Right atrium auricular region (tissue), 2 donors: ENCODE measurements at places on chromosomes 3 and 15. TPM values are rescaled to one million over a fixed set of nuclear protein-coding genes. Genes with fewer than 3 reads are reported as not detected.

GRCh38 chr15:76674883-76675282 is 230.3 kb downstream of the SCAPER start:
- DNase-seq: no peak

DNA sequence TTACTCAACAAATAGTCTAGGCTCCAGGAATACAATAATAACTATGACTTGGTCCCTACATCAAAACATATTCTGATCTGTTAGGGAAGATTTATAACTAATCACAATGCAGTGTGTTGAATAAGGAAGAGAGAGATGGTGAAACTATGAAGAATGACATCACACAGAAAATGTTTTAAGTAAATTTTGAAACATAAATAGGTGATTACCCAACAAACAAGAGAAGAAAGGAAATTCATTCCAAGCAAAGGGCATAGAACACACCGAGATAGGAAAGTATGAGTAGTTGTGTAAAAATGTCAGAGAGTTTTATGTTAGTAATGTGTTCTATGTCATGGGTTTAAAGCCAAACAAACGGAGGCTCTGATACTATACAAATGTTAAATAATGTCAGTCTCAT is 13.4 kb downstream of the SEC62 start:
- no peak for DNase-seq

GRCh38 chr3:48652923-48653715 is 9.6 kb downstream of the CELSR3 start:
- no peak for DNase-seq

DNA sequence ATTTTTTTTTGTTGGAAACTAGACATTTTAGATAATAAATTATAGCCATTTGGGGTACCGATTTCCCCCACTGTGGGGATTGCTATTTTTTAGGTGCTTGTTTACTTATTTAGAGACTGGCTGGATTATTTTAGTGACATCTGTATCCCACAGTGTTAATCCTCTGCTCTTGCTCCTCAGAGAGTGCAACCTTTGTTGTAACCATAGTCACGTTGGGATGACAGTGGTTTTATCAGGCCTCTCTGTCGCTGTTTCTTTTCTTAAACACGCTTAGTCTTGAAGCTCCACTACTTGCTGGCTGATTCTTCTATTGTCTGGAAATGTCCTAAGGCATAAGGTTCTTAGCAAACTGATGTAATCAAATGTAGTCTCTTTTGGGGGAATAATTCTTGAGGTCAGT is 451.6 kb upstream of the SEMA6D start:
- DNase-seq: no peak

DNA sequence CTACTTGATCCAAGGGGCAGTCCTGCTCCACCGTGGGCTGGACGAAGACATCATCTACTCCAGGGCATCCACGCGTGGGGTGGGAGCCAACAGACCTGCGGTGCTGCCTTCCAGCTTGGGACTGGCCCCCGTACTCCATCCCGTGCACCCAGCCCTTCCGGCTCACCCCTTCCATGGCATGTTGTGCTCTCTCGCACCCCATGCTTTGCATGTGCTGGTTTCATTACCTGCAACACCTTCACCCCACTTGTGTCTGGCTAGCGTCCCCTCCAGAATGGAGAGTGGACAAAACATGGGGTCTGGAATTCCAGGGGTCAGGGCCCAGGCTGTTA is 30.2 kb downstream of the SEMA7A start:
- DNase-seq: no peak

- DNase-seq: no peak
Observed at GRCh38 chr15:89400116-89400781, 65.6 kb upstream of the POLG start.

DNA sequence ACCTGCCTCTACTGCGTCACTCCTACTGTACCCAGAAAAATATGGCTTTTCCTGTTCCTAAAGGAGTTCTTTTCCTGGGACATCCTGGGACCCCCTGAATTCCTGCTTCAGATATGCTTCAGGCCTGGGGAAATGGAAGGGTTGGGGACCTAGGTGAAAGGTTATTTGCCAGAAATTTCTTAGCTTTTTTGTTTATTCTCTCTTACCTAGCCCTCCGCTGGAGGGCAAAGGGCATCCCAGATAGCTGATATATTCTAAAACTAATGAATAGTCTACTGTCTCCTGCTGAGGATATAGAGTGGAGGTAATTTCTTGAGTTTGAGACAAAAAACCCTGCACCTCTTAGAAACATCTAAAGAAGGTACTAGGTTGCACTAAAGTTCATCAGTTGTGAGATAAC is 3.6 kb upstream of the ZNF148 start:
- DNase-seq: no peak

DNA sequence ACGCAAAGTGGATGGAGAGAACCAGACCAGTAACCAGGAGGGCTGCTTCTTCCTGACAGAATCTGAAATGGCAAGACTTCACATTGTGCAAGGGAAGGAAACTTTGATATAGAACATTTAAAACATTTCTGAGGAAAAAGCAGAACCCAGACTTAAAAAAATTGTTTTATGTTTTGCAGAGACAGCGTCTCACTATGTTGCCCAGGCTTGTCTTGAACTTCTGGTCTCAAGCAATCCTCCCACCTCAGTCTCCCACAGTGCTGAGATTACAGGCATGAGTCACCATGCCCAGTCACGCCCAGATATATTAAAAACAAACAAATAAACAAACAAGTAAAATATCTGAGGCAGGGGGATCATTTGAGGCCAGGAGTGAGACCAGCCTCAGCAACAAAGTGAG is 46.2 kb downstream of the CRTAP start:
- no peak for DNase-seq

GRCh38 chr3:116947148-116947547 is 237.6 kb downstream of the TUSC7 start:
- no peak for DNase-seq

- DNase-seq: no peak
Observed at GRCh38 chr3:129276385-129276784, 2.3 kb upstream of the HMCES start.

DNA sequence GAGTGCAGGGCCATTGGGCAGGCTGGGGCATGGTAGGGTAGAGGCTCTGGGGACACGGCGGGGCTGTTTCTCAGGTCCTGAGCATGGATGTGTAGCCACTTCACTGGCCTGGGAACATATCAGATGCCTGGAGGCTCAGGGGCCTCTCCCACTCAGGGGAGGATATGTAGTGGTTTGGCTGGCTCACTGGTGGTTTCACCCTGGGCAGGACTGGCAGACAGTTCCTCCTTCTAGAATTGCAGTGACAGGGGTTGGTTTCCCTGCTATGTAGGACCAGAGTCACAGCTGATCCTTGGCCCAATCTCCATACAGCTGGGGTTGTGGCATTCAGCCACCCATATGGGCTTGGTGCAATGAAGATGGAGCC is 4.8 kb upstream of the ARHGAP31 start:
- DNase-seq: no peak

Gene CHRM5
- not detected for total RNA-seq

Gene SCN5A
- 102 TPM for total RNA-seq

Gene ARGFX
- total RNA-seq: not detected

Gene CSPG4
- 55.6 TPM for total RNA-seq

Gene LTF
- 1.8 TPM for total RNA-seq
